Retinal pigment epithelial cell (primary cell): ENCODE measurements at places on chromosomes 2 and 18.

DNA sequence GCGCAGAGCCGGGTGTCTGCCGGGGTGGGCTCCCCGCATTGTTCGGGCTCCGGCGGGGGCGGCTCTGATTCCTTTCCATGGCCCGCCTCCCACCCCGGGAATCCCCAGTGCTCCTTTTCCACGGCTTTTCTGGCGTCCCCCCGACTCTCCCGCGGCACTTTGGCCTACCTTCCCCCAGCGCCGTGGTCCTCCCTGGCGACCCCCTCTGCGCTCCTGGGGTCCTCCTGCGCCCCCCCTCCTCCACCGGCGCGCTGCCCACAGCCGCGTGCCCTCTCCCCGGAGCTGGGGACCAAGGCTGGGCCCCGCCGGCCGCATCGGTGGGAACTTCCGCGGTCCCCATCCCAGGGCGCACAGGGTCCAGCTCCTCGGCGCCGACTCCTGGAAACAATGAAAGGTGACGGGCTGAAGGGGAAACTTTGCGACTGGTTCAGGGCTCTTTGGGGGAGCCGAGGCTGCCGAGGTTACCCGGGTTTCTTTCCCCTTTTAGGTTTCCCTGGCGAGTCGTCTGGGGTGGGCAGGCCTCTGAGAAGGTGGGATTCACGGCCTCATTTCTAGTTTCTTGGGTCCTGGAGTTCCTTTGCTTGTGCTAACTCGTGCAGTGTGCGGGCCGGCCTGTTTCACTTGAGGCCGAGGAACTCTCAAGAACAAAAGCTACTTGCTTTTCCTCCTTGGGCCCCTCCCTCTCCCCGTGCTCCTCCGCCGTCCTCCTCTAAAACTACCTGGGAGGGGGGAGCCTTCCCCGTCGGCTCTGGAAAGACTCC is 2.2 kb downstream of the TGIF1 start:
- no peak for DNase-seq

DNA sequence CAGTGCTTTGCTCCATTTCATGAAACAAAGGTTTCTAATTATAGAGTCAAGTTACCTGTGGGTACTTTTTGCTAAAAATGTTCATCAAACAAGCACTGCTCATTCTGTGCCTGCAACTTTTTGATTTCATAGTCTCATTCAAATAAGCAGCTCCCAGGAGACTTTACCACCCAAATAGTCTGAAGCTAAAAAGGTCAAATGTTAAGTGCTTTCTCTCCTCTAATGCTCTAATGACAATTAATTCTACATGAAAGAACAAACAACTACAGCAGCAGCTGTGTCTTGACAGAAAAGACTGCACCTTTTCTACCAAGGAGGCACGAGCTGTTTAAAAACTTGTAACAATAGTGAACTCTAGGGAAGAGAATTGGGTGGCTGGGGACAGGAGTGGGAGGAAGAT is 65.3 kb downstream of the CCDC93 start:
- DNase-seq, result no peak

- DNase-seq, result no peak
Measured at GRCh38 chr2:4258563-4258962, 555.2 kb downstream of the DCDC2C start.

DNA sequence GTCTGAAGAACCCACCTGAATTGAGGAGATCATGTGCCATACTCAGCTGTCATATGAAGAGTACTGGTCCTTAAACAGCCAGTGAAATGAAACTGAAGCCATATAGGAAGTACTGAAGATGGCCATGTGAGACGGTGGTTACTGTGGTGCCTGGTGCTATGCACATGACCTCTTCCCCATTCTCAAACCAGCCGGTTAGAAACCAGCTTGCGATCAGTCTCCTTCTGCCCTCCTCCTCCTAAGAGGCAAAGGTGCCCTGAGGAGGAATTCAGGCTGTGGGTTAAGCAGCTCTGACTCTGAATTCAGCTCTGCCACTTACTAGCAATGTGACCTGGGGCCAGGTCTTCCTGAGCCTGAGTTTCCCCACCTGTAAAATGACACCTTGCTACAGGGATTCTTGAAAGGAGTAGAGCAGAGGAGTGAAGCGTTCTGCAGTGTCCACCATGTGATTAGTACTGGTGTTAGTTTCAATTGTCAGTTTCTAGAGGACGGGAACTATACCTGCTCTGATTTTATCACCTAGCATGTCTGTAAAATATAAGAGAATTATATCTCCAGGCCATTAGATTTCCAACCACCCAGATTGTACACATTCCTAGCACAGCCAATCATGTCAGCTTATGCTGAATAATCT is 5.1 kb downstream of the FECH start:
- DNase-seq, result no peak

DNA sequence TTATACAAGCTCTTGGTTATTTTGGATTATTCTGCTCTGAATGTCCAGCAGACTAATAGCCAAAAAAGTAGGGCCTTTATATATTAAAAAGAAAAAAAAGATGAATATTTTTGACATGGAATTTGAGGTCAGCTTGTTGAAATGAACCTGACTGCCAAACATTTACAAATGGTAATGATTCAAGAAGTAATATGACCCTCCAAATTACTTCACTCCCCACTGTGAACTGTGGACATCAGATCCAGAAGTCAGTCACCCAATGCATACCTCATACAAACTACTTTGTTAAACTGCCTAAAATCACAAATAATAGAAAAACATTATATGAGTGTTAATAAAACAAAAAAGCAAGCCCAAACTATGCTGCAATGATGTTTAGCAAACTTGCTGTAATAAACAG is 10.0 kb downstream of the EPG5 start:
- no peak for DNase-seq

- peak; percentile 46 for DNase-seq
Measured at GRCh38 chr2:127810156-127810618, 784 bp downstream of the WDR33 start.

DNA sequence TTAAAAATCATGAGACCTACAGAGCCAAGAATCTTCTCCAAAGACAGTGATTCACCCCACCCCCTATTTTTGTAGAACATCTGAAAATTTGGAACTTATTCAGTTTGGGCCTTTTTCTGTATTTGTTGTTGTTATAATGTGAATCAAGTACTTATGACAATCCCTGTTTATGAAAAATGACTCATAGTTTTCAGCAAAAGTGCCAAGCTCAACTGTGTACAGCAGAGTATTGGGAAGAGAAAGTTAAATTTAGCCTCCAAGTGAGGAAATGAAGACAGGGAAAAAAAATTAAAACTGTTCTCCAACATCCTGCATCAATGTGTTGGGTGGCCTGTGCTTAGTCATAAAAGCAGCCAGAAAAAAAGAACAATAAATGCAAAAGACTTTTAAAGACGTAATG is 46.2 kb downstream of the LRATD1 start:
- no peak for DNase-seq

DNA sequence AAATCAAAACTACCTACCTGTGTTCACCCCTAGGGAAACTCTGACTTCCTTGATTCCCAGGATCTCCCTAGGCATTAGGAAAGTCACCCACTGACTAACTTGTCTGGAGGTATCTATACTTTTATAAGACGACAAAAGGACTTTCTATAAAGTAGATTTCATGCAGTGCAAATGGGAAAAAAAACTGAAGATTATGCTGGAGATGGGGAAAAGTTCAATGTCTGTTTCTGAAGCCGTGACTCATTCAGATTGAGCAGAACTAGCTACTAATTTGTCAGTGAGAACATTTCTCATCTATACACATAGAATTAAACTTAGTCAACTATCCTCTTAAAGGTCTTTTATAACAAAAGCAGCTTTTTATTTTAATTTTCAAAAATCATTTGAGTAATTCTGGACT is 6.0 kb downstream of the SEPTIN10 start:
- DNase-seq, result no peak

DNA sequence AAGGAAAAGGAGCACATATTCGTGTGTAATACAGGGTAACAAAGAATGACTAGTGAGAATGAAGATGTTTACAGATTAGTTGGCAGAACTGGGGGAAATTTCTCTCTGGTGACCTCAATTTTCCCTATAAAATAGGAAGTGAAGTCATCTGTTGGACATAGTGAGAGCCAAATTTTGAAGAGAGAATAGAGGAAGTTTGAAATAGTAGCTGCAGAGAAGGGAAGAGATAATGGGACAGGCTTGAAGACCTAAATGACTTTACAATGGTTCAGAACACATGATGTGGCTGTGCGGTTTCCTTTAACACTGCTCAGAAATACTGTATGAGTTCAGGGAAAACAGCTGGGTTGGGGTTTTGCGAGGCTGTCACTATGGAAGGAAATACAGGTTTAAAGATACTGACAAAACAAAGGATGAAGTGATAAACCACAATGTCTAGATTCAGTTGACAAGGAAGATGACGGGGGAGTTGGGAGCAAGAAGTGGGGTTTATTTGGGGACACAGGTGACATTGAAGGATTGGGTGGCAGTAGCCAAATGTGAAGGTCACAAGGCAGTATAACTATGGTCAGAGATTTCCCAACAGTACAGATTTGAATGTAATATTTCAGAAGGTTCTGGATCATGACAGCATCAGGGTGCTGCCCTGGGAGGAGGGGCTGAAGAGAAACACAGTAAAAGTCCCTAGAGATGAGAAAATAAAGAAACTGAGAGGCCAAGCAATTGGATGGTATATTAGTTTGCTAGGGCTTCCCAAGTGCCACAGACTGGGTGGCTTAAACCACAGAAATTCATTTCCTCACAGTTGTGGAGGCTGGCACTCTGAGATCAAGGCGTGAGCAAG is 82.6 kb upstream of the TANK start:
- no peak for DNase-seq

DNA sequence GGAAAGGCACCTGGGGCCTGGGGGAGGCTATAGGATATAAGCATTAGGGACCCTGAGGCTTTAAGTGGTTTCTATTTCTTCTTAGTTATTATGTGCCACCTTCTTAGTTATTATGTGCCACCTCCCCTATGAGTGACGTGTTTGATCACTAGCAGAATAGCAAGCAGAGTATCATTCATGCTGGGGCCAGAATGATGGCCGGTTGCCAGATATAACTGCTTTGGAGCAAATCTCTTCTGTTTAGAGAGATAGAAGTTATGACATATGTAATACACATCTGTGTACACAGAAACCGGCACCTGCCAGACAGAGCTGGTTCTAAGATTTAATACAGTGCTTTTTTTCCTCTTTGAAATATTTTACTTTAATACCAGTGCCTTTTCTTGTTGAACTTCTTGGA is 29.4 kb downstream of the LIPG start:
- DNase-seq, result no peak

- DNase-seq, result no peak
Measured at GRCh38 chr2:72204786-72205503, 57.3 kb upstream of the CYP26B1 start.

DNA sequence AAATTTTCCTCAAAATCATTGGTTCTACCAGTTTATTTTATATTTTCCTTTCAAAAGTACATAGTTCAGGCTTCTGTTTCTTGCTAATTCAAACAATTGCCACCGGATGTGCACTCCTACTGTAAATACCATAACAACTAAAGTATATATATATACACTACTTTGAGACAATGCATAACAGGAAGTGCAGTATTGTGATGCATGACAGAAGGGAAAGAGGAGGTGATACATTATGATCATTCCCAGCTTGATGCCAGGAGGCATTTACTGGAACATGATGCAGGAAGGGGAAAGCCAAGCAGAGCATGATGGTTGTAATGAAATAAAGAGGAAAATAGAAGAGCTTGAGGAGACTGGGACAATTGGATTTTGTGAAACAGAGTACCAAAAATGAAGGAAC is 215.2 kb upstream of the NT5C1B start:
- no peak for DNase-seq

- DNase-seq, result no peak
Measured at GRCh38 chr2:115075800-115076199, 633.4 kb downstream of the DPP10 start.

DNA sequence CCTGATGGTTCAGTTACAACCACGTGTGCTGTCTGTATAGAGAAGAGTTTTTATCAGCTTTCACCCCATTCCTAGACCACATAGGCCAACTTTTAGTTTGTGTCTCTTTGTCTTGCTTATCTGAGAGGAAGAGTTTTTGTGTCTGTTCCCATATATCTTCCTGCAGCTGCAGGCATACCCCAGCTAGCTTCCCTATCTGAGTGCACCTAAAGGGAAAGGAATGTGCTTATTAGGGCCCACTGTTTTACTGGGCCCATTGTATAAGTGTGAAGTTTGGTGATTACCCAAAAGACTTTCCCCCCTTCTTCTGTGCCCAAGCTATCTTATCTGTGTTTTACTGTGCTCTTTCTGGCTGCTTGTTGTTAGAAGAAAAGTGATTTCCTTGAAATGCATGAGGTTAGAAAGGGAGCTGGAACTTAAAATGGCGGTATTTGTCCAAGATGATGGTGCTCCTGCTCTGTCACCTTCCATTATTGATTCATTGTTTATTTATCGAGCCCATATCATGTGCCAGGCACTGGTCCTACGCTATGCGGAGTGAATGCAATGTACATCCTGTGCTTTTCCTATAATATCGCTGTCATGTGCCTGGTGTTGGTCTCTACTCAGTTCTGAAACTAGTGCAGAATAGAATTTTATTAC is 57.2 kb downstream of the NYAP2 start:
- no peak for DNase-seq

DNA sequence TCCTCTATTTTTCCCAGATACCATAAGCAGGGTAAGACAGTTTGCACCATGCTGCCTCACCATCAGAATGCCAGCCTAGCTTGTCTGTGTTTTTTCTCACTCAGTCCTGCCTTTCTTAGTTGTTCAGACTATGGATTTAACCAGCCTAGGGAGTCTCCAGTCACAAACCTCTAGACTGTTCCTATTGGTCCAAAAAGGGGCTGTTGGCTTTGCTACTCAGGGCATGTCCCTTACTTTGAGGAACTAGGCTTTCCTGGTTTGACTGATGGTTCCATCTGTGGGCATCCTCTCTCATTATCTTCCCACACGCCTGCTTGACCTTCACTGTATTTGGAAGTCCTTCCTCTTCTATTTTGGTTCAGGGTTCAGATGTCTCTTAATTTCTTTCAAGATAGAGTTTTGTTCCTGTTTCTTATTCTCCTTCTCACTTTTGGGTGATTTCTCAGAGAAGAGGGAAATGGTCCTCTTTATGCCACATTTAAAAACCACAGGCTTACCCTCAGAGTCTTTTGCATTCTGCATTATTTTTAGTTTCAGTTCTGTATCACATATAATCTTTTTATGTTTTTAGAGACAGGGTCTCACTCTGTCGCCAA is 31.3 kb upstream of the TMEM131 start:
- no peak for DNase-seq

GRCh38 chr18:56721491-56721890 is 70.3 kb downstream of the WDR7 start:
- DNase-seq, result no peak
